ENCODE measurements at places on chromosomes 13 and 19.

GRCh38 chr19:46296722-46297461, at the start of gene HIF3A:
TSS of gene HIF3A (plus strand) at chr19:46297042. CDS start at chr19:46297077, 35 bp downstream.
- no peak for DNase-seq

- no peak for DNase-seq
Observed at GRCh38 chr13:44667943-44668342, 91.8 kb upstream of the TSC22D1 start.

GRCh38 chr19:16944626-16945363, 56.0 kb downstream of the F2RL3 start:
- no peak for DNase-seq

GRCh38 chr19:44345959-44346358, 10.5 kb downstream of the ZNF112 start:
- DNase-seq = no peak

DNA sequence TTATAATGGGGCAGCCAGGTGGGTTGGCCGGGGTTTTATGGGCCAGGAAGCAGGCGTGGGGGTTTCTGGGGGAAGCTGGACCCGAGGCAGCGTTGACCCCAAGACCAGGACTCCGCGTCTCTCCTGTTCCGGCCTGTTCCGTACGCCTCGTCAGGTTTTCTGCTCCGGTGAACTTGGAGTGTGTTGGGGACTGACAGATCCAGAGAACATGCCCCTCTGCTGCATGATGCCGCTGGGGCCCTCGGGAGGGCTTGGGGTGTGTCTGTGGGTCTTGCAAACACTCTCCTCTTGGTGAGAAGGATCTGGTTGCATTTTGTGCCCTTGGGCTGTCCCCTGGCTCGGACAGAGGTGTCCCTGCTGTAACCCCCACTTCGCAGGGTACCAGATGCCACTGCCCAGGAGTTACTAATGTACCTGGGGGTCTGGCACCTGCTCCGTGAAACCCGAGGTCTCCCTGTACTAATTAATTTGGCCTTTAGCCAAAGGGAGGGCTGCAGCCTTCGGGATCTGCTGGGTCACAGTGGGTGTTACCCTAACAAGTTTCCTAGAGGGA, 15.6 kb downstream of the KDM4B start:
- DNase-seq = no peak

DNA sequence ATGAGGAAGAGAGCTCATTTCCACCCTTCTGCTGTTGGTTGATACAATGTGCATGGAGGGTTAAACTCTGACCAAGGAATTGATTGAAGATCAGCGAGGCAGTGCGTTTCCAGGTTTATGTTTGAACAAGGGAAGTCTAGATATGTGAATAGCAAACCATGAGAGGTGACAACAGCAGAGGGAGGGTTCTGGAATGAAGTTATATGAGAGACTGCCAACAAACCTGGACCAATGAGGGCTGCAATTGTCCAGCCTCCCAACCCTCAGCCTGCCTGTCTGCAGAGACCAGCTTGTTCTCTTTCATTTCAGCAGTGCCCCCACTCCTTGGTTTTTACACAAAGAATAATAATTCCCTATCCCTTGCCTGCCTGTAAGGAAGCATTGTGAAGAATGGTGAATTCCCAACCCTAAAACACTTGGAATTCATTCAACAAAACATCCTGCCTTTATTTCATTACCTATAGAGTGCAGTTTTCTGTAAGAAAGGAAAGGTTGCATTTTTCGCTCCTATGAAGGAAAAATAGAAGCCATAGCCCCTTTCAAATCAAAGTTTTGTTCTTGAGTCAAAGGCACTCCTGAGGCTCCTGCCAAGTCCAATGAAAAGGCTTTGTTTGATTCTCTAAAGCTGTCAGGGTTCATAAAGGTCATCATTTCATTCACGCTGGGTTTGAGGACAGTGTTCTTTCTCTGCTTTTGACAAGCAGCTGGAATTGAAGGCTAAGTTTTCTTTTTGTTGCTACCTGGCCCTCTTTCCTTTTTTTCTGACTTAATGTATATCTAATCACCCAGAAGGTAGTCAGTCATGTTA, 53.6 kb upstream of the ABCC4 start:
- DNase-seq = no peak

GRCh38 chr13:109483284-109483683, 303.1 kb downstream of the IRS2 start:
- DNase-seq = no peak

GRCh38 chr19:1061987-1062386, 5.0 kb upstream of the ARHGAP45 start:
- DNase-seq = no peak

GRCh38 chr13:68047889-68048288, 817.8 kb upstream of the PCDH9 start:
- DNase-seq = no peak

- DNase-seq = no peak
Observed at GRCh38 chr13:96783511-96783910, 210.8 kb downstream of the OXGR1 start.

DNA sequence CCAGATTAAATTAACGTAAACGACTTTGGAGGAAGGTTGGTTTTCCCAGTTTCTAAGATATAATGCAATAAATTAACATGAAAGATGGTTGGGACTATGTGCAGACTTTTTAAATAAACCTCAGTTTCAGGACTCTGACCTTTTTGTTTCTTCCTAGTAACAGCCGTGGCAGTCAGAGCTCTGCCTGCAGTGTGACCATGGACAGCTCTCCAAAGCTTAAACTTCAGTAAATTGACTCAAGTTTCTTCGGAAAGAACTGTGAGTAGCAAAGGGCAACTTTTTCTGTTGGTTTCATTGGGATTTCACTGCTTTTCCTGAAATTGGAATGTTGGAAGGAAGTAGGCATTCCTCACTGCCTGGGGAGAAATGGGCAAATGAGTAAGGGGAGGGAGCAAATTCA, 4.1 kb downstream of the USP29 start:
- no peak for DNase-seq

GRCh38 chr19:2059422-2060201, 8.6 kb upstream of the MKNK2 start:
- no peak for DNase-seq

- DNase-seq = no peak
Observed at GRCh38 chr19:11251650-11252314, 10.5 kb downstream of the DOCK6 start.

- DNase-seq = no peak
Observed at GRCh38 chr13:24784319-24784718, 20.4 kb downstream of the RNF17 start.

DNA sequence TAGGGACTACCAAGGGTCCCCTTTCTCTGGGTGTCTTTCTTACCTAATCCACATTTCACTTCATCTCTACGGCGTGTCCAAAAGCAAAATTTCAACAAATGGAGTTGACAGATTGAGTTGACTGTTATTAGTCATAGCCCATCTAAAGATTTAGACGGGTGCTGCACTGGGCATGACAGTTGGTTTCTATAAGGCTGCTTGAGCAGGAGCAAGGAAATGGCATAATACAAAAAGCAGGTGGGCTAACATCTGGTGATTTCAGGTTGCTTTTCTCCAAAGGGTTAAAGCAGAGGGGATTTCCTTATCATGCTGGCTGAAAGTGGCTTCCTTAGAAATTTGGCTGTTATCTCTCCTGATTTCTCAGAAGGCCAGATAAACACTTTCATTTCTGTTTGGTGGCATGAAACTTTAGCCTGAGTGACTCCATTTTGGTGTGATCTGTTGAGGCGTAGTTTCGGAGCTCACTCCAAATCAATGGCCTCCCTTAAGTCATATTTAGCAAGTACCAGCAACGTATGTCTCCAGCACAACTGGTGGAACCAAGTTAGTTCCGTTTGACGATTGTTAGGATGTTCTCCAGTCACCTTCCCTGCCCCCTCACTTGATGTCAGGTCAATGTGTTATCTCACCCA, 440.4 kb downstream of the FGF9 start:
- no peak for DNase-seq

GRCh38 chr19:42191855-42192254, 25.6 kb downstream of the DEDD2 start:
- DNase-seq = peak; percentile 56
